ENCODE measurements at places on chromosomes 7 and 10.
A peak's percentile ranks its signal among the peaks of the same experiment; 100 is the strongest.

DNA sequence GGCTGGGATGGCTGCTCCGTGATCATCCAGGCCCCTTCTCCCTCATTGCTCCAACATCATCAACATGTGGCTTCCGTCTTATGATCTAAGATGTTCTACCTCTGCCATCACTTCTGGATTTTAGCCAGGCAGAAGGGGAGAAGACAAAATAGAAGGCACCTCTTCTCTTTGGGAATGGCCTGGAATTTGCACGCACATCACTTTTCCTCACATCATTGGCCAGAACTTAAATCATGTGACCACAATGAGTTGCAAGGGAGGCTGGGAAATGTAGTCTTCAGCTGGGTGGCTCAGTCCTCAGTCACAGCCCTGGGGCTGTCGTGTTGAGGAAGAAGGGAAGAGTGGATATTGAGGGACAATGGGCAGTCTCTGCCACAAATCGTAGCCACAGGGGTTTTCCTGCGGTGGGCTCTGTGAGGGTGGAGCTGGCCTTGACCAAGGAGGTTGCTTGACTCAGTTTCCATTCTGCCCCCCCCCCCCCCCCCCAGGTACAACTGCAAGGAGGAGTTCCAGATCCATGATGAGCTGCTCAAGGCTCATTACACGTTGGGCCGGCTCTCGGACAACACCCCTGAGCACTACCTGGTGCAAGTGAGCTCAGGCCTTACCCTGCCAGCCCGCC lies 50.3 kb downstream of the PALD1 start:
- no peak for DNase-seq

DNA sequence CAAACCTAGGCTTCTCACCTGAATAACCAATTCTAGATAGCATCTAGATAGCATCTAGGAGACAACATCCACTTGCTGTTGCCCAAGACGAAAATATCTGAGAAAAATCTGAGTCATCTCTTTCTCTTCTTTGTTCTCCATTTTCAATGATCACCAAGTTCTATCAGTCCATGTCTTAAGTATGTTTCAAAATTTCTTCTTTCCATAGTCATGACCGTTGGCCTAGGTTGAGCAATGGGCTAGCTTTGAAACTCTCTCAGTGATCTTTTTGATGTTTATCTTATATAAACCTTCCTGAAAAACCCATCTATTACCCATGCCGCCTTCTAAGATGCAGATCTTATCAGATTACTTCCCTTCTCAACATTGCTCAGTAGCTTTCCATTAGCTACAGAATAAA lies 23.4 kb upstream of the CASD1 start:
- no peak for DNase-seq

- no peak for DNase-seq
Observed at GRCh38 chr10:7311218-7311849, 99.5 kb downstream of the SFMBT2 start.

DNA sequence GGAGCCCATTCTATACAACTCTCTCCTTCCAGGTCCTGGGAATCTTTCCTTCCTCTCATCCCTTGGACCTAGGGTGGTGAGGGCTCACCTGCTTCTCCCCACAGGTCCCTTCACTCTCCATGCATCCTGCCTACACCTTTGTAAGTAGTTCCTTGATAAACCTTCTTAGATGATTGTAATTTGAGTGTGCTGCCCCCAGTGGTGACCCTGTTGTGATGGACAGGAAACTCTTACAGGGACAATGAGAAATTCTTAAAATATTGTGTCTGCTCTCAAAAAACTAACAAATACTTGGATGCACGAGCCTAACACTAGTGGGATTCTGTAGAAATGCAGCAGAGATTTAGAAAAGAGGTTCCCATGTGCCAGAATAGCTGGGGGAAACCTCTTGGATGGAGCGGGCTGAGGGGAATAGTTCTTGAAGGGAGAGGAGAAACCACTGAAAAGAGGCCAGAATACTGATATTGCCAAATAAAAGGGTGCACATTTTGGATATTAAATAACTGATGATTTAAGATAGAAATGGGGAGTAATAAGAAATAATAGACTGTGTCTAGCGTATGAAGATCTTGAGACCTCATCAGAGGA lies 6.7 kb upstream of the PAXIP1 start:
- DNase-seq, result no peak

GRCh38 chr10:14382022-14382421 lies 51.3 kb upstream of the FRMD4A start:
- DNase-seq, result peak; percentile 56

DNA sequence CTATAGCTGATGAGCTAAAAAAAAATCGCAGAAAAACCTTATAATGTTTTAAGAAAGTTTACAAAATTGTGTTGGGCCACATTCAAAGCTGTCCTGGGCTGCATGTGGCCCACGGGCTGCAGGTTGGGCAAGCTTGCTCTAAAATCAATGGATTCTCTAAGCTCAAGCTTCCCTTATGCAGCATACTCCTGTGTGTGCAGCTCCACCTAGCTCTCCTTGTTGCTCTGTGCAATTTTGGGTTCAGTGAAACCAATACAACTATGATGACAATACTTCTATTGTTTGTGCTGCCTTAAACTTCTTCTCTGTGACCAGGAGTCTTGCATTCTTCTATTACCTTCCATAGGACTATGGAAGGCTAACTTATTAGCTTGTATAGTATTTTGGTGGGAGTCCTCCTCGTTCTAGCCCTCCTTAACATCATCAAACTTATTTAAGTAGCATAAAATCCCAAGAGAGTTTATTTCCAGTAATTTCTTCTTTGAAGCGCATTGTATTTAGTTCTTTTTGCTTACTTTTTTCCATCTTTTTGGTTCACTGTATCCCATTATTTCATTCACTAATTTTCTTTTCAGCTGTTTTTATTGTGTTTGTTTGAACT lies 170.9 kb upstream of the SMIM30 start:
- no peak for DNase-seq

DNA sequence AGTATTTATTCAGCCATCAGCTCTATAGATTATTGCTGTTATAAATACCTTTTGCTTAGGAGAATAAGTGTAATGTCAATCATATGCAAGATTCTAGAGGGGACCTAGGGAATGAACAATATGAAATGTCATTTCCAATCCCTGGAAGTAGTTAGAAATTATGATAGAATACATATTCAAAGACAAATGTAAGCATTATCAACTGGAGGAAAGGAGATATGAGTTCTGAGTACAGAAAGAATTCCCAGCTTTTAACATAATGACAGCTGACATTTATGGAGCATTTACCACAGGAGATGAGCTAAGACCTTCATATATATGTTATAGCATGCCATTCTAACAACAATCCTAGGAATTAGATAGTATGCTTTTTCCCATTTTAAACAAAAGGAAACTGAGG lies 86.2 kb downstream of the FAM13C start:
- no peak for DNase-seq

- no peak for DNase-seq
Observed at GRCh38 chr7:46513447-46513848, 592.4 kb upstream of the IGFBP3 start.

- no peak for DNase-seq
Observed at GRCh38 chr10:61063901-61064300, 119.9 kb upstream of the RHOBTB1 start.

GRCh38 chr7:4185721-4186512 lies 496.2 kb upstream of the FOXK1 start:
- no peak for DNase-seq

- no peak for DNase-seq
Observed at GRCh38 chr7:64558323-64558705, 4.6 kb downstream of the ZNF680 start.

GRCh38 chr7:131692131-131692960 lies 135.9 kb upstream of the PODXL start:
- peak; percentile 23 for DNase-seq

GRCh38 chr7:157800281-157800680 lies 463.5 kb downstream of the DNAJB6 start:
- no peak for DNase-seq

GRCh38 chr7:128233471-128233870 lies 7.6 kb upstream of the LEP start:
- DNase-seq, result no peak

GRCh38 chr10:59315465-59315864 lies 46.9 kb downstream of the FAM13C start:
- DNase-seq, result no peak

- DNase-seq, result no peak
Observed at GRCh38 chr7:40733578-40733977, 598.8 kb downstream of the SUGCT start.

GRCh38 chr7:81684514-81685269 lies 85.2 kb downstream of the HGF start:
- DNase-seq, result no peak

GRCh38 chr7:128874140-128875031 lies 11.7 kb downstream of the ATP6V1F start:
- no peak for DNase-seq

DNA sequence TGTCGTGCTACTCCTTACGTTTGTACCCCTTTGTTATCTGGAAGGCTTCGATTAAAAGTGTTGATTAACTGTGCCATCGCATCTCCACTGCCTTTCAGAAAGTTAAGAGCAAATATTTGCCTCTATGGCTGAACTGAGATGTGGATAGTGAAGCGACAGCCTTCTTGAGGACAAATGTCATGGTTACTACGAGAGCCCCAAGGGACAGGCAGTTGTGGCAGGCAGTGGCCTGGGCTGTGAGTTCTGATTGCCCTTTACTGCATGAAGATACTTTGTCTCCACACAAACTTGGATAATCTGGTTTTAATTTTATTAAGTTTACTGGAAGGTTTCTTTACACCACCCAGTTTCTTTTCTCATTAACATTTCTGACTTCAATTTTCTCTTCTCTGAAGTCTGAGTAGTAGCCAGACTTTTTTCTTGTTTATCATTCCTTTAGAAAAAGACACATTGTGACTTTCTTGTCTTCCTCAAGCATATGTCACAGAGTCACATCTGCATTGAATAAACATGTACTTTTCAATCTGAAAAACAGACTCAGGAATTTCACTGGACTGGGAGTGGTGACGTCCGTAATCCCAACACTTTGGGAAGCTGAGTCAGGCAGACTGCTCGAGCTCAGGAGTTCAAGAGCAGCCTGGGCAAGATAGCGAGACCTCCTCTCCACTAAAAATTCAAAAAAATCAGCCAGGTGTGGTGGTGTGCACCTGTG lies 1.5 kb downstream of the TAS2R41 start:
- no peak for DNase-seq

DNA sequence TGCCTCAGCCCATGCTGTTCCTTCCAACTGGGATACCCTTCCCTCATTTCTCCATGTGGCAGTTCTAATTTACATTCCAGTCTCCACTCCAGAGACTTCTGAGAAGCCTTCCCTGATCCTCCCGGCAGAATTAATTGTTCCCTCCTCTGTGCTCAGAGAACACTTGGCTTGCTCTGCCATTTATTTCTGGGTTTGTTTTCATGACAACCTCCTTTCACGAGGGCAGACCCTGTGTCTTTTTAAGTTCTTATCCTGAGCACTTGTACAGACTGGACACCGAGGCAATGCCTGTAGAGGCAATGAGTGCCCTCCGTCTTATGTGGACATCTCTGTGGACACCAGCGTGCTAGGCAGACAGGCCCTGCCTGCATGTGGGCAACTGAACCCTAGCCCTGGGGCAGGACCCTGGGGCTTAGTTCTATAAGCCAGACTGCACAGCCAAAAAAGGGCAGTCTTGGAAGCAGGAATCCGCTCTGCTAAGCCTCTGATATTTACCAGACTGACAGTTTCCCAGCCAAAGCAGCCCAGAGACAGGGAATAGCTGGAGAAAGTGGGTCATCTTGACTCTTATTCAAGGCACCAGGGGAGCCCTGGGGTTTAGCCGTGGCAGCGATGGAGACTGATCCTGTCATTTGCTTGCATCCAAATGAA lies 474.0 kb downstream of the RPS24 start:
- no peak for DNase-seq

GRCh38 chr7:30476459-30477145 lies 2.0 kb downstream of the NOD1 start:
- no peak for DNase-seq

DNA sequence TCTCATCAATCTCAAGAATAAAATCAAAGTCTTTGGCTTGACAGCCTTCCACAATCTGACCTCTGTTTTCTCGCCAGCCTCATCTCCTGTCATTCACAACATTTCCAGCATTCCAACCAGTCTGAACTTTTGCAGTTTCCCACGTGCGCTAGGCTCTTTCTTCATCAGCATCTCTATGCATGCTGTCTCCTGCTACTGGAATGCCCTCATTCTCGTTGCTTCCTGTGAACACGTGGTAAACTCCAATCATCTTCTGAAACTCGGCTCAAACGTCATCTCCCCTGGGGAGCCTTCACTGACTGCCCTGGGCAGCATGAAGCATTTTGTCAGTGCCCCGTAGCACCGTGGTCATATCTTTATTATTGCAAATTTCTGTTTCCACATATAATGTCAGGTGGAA lies 12.2 kb upstream of the RSBN1L start:
- no peak for DNase-seq

- no peak for DNase-seq
Observed at GRCh38 chr10:13815756-13816155, 229.0 kb downstream of the PRPF18 start.

DNA sequence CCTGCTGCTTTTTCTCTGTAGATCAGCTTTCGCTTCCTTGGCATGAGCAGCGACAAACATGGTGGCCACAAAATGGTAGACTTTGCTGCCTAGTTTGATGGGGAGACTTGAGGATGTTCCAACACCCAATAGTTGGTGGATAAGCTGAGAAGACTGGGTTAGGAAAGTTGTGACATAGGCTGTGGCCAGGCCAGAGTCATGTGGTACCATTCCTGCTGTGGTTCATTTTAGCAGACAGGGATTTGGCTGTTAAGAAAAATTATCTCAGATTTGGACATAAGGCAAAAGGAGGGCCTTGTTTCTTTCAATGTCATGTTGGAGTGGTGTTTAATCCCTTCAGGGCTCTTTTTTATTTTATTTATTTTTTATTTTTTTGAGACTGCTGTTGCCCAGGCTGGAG lies 26.6 kb upstream of the FAM180A start:
- DNase-seq, result no peak

DNA sequence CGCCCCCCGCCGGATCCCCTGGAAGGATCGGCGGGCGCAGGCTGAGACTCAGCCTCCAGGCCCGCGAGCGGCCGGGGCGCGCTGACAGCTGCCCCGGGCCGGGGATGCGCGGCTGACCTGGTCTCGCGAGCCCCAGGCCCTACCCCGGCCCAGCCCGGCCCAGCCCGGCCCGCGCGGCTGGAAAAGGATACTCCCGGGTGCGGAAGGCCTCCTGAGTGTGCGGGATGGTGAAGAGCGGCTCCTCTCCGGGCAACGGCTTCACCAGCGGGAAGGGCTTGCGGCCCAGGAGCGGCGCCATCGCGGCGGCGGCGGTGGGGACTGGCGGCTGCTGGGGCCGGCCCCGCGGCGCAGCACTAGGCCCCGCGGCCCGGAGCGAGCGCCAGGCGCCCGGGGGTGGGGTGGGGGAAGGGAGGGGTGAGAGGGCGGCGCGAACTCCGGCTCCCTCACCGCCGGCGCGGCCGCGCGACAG lies 423 bp downstream of the BAZ1B start:
- DNase-seq, result no peak

DNA sequence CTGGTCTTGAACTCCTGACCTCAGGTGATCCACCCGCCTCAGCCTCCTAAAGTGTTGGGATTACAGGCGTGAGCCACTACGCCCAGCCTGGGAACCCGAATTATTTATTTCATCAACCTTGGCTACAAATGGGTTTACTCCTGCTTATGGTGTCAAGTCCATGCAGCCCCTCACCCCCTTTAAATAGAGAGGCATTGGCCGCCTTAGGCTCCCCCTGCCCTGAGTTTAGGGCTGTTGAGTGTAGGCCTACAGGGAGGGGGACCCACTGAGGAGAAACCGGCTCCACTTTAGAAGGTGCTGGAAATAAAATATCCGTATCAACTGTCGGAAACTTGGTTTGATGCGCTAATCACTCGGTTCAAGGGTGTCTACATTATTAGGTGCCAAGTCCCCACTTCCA lies 8.7 kb upstream of the SP8 start:
- DNase-seq, result no peak

Measured in activated CD4-positive, alpha-beta T cell treated with anti-CD3 and anti-CD28 coated beads, Interleukin-2, amount 50 U/mL, for 24 hours (primary cell).